ENCODE measurements at places on chromosomes 3 and 15. TPM values are rescaled to one million over a fixed set of nuclear protein-coding genes. Genes with fewer than 3 reads are reported as not detected.

Gene P2RY1
- polyA plus RNA-seq = 4.8 TPM

Gene APOD
- polyA plus RNA-seq = 37.8 TPM

Gene PEX11A
- 4.5 TPM for polyA plus RNA-seq

Gene CMTM8
- 1.0 TPM for polyA plus RNA-seq

Gene LSAMP
- polyA plus RNA-seq = 4.5 TPM

Gene NEK10
- polyA plus RNA-seq = 4.6 TPM

Gene LDHAL6B
- polyA plus RNA-seq = 0.14 TPM

Gene NUP210
- polyA plus RNA-seq = 8.7 TPM

Gene CADPS
- 2.2 TPM for polyA plus RNA-seq

Gene ANKUB1
- polyA plus RNA-seq = not detected

Gene WDR93
- polyA plus RNA-seq = 0.18 TPM

Gene OR5K3
- not detected for polyA plus RNA-seq

Gene KCNMB3
- 4.7 TPM for polyA plus RNA-seq

Gene SLC27A2
- 0.09 TPM for polyA plus RNA-seq

Gene FSD2
- polyA plus RNA-seq = 65.9 TPM

Gene VIPR1
- 1.6 TPM for polyA plus RNA-seq

Gene LRRC49
- 6.0 TPM for polyA plus RNA-seq

Gene P2RY12
- 0.92 TPM for polyA plus RNA-seq

Gene SAMD7
- polyA plus RNA-seq = not detected

Gene MORC1
- not detected for polyA plus RNA-seq

Gene UACA
- polyA plus RNA-seq = 137 TPM

Gene STAG1
- polyA plus RNA-seq = 30.3 TPM

Gene TERC
- 0.35 TPM for polyA plus RNA-seq

Gene GJD2
- polyA plus RNA-seq = 7.0 TPM

Gene TMEM158
- polyA plus RNA-seq = 0.87 TPM

Gene SEMA6D
- polyA plus RNA-seq = 60.2 TPM

Gene SENP7
- 36.9 TPM for polyA plus RNA-seq

Gene EIF4A2
- polyA plus RNA-seq = 536 TPM

Gene KBTBD12
- polyA plus RNA-seq = 25.6 TPM

Gene GPR171
- not detected for polyA plus RNA-seq

Gene FRMD5
- polyA plus RNA-seq = 0.42 TPM

Gene GOLGA6B
- polyA plus RNA-seq = 0.75 TPM

Gene LNP1
- 6.7 TPM for polyA plus RNA-seq

Gene PTX3
- 5.0 TPM for polyA plus RNA-seq

Gene SUCNR1
- 0.05 TPM for polyA plus RNA-seq

Gene CPLX3
- not detected for polyA plus RNA-seq

Gene RTP3
- 0.14 TPM for polyA plus RNA-seq

Gene LRRC31
- not detected for polyA plus RNA-seq

Gene ANKRD34C
- not detected for polyA plus RNA-seq

Gene CHP1
- 58.8 TPM for polyA plus RNA-seq

Gene TRAT1
- not detected for polyA plus RNA-seq

Gene GRK7
- 0.10 TPM for polyA plus RNA-seq

Gene ARRDC4
- 16.2 TPM for polyA plus RNA-seq

Gene GASK1A
- 4.4 TPM for polyA plus RNA-seq

Gene CAMKV
- polyA plus RNA-seq = 0.13 TPM

Gene SMCO1
- polyA plus RNA-seq = 2.2 TPM

Gene GADL1
- 28.7 TPM for polyA plus RNA-seq

Gene EPHA6
- 0.11 TPM for polyA plus RNA-seq

Gene POLQ
- polyA plus RNA-seq = 2.5 TPM

Gene SEC22C
- polyA plus RNA-seq = 19.6 TPM

Gene C3orf49
- polyA plus RNA-seq = 0.22 TPM

Gene EXD1
- 0.06 TPM for polyA plus RNA-seq

Gene SCG3
- polyA plus RNA-seq = 0.09 TPM
